ENCODE measurements at places on chromosomes 7 and 10.

- DNase-seq, result no peak
Observed at GRCh38 chr10:100782461-100783244, 37.3 kb downstream of the PAX2 start.

GRCh38 chr7:39623732-39624441 is 515 bp downstream of the RALA start:
- no peak for DNase-seq

- DNase-seq, result no peak
Observed at GRCh38 chr7:157122800-157123495, 15.8 kb upstream of the UBE3C start.

GRCh38 chr7:66523409-66523808 is 105.3 kb upstream of the KCTD7 start:
- DNase-seq, result no peak

DNA sequence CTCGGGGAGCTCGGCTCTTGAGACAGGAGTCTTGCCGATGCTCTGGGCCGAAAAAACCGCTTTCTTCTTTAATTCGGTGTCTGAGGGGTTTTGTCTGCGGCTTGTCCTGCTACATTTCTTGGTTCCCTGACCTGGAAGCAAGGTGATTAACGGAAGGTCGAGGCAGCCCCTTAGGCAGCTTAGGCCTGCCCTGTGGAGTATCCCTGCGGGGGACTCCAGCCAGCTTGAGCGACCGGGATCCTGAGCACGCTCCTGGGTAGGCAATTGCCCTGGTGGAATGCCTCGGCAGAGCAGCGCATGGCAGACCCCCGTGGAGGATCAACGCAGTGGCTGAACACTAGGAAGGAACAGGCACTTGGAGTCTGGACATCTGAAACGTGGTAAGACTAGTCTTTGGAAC is 30.5 kb upstream of the GHITM start:
- DNase-seq, result no peak

- DNase-seq, result no peak
Observed at GRCh38 chr10:126454045-126454751, 65.9 kb upstream of the ADAM12 start.

DNA sequence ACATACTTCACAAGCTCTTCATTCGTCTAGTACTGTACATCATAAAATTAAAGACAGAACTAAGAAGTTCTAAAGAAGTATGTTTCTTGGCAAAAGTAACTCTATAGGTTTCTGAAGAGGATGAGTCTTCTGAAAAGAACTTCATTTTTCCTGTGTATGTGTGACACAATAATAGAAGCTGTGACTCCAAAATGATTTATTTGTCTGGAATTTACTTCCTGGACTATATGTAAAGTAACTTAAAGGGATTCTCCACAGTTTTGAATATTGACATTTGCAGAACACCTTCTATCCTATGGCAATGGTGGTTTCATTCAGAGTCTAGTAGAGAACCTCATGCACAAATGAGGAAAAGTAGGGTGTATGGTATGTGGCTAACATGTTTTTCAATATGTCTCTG is 19.8 kb upstream of the CLDN12 start:
- DNase-seq, result no peak

GRCh38 chr10:63217120-63217605 is 84.0 kb downstream of the NRBF2 start:
- DNase-seq, result no peak

DNA sequence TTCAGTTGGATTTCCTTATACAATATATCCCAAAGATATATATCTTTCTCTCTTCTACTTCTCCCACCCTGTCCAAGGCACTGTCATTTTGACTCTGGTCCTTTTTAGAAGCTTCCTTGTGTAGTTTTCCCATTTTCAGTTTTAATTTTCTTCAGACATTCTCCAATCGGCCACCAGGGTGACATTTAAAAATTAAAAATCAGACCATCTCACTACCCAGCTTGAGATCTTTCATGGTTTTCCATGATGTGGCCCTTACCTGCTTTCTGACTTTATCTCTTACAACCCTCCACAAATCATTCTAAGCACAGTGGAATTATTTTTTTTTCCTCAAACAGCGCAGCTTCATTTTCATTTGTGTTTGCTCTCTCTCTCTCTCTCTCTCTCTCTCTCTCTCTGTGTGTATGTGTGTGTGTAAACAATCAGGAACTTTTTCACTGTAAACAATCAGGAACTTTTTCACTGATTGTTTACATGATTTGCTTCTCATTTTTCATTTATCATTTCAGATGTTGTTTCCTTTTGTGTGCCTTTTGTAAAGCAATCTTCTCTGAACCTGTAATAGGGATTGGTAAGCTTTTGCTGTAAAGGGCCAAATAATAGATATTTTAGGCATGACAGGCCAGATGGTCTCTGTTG is 348.9 kb downstream of the ATRNL1 start:
- no peak for DNase-seq

- DNase-seq, result no peak
Observed at GRCh38 chr10:20677340-20677739, 219.8 kb downstream of the NEBL start.

- no peak for DNase-seq
Observed at GRCh38 chr7:114843102-114843501, 78.8 kb upstream of the MDFIC start.

DNA sequence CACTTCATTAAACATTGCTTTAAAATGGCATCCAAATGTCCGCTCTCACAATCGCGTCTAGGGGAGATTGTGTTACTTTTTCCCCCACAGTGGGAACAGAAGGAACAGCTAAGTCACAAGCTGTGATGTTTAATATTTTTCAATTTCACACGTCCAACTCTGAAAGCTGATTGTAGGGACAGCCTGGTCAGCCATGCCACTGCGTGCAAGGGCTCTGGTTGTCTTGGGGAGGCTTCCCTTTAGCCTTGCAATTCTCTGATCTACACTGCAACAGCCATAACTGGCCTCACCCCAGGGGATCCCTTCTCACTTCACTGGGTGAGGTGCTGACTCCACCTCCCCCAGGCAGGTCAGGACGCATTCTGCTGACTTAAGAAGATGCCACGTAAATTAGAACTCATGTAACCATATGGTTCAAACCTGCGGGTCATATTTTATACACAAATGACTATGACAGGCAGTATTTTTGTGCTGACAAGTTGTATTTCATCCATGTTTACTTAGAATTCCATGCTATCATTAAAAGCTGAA is 425.2 kb upstream of the NFE2L3 start:
- DNase-seq, result no peak

DNA sequence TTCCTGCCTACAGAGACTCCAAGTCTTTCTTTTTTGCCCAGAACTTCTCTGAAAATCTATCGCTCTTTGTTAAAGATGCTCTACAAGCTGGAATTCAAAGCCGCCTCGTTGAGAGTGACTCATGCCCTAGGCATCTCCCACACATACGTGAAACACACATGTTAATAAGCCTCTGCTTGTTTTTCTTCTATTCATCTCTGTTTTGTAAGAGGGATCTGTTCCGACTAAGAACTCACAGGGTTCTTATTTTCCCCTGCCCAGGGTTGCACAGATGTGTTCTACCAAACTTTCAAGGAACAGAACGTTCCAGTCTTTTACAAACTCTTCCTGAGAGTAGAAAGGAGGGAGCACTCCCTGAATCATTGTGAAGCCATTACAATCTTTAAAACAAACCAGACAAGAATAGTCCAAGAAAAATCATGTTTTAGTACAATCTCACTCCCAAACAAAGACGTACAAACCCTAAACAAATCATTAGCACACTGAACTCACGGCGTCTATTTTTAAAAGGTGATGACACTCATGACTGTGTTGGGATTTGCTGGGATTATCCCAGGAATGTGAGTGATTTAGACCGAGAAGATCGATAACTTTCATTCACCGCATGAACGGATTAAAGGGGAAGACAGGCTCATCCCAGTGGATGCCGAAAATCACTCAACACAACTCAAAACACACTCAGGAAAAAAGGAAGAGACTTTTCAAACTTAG is 55.3 kb upstream of the INPP5A start:
- DNase-seq, result no peak

DNA sequence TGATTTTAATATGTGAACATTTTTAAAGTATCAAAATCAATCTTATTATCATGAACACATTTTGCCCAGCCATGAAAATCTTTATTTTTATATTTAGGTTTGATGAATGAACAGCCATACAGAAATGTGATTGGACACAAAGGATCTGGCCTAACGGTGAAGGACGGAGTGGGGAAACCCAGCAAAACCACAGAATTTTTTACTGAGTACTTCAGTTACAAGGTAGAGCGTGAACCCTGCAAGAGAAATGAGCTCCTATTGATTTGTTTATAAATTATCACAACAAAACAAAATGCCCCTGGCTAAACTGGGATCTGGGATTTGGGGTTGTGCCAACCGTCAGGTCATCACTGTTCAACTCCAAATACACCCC is 118.8 kb downstream of the JAZF1 start:
- DNase-seq, result no peak

DNA sequence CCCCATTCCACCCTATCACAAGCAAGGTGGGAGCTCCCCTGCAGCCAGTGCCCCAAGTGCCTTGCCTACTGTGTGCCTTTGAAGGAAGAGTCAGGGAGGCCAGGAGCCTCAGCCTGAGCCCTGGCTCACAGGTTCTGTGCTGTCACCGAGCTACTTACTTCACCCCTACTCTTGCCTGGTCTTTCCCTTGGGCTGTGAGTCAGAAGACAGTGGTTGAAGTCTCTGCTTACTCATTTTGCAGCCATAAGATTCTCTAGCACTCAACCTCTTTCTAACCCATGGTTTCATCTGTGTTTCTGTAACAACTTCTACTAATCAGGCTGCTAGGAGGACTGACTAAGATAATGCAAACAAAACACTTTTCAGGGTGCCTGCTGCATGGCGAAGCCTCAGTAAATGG is 114.5 kb downstream of the PLCE1 start:
- DNase-seq, result no peak

DNA sequence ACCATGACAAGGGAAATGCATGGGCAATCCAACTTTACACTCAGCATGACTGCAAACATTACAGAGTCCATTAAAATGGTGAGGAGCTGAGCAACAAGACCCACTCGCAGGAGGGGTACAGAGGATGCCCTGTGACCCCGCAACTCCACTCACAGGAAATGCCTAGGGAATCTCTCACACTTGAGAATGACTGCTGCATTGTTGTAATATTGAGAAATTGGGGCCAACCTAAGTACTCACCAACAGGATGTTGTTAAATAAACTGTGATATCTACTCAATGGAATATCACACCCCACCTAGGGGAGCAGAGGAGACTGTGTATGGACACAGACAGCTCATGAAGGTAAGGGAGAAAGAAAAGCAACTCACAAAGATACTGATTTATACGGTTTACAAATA is 53.4 kb upstream of the CAMK2B start:
- no peak for DNase-seq

GRCh38 chr7:143295870-143296269 is 7.7 kb downstream of the CASP2 start:
- no peak for DNase-seq

DNA sequence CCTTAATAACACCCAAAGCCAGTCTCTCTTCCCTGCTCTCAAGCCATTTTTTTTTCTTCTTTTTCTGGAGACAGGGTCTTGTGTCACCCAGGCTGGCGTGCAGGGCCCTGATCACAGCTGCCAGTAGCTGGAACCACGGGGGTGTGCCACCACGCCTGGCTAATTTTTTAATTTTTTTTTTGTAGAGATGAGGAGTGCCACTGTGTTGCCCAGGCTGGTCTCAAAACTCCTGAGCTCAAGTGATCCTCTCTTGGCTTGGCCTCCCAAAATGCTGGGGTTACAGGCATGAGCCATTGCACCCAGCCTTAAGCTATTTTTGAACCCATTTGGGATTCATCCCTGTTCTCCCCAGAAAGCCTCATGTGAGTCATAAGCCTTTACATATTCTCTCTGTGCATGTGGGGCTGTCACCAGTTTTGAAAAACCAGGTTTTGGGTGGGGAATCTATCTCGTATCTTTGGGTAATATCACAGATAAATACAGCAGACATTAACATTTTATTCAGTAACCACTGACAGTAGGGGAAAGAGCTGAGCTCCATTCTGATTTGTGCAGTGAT is 15.5 kb downstream of the ZNF487 start:
- DNase-seq, result no peak

DNA sequence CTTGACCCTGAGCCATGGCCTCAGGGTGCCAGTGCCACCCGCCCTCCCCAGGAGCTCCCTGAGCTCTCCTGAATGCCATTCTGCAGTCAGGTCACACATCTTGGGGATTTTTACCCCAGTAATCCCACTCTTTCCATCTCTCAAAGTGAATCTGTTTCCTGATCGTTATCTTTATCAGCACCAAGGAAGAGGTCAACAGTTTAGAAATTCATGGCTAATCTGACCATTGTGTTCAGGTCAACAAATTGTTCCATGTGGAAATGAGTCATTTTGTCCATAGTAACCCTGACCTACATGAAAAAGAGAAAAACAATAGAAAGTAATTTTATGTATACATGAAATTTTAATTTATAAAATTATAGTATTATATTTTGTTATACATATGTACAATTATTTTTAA is 28.8 kb upstream of the ZNF488 start:
- no peak for DNase-seq

All from esophagus squamous epithelium (tissue), 5 donors.